ENCODE measurements at places on chromosomes 12 and 14.

GRCh38 chr14:72666610-72667009, 227.3 kb downstream of the DPF3 start:
- no peak for DNase-seq

DNA sequence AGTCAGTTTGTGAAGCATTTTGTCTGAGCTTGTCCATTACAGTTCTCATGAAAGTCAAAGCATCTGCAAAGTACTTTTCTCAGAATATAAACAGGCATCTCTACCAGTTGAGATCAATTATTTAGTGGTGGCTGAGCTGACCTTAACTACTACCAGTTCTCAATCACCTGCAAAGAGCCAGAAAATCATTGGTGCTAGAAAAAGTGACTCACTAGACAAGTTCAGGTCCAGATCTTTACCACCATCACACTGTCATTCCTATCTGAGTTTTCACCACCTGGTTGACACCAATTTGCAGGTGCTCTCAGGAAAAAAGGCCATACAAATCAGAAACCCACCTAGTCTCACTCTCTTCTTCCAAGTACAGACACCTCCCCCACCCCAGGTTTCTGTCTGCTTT, 33.3 kb downstream of the ITPR2 start:
- DNase-seq: no peak

DNA sequence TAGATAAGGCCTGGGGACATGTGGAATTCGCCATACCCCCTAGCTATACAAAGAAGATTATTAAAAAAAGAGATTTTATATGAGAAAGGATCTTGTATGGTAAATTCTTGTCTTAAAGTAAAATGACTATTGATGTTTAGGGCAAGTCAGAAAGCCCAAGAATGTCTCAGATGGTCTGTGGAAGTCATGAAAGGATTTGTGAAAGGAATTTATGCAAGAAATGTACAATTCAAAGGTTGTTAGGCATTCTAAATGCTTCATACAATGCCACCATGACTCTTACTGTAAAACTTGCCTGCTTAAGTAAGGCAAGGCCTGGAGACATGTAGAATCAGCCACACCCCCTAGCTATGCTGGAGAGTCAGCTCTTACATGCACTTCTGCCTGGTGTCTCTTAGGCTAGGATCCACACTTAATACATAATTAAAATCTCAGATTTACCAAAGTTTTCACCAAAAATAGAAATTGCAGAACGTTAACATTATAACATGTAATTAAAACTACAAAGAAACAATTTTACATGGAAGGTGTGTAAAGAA, 8.9 kb upstream of the ETNK1 start:
- no peak for DNase-seq

DNA sequence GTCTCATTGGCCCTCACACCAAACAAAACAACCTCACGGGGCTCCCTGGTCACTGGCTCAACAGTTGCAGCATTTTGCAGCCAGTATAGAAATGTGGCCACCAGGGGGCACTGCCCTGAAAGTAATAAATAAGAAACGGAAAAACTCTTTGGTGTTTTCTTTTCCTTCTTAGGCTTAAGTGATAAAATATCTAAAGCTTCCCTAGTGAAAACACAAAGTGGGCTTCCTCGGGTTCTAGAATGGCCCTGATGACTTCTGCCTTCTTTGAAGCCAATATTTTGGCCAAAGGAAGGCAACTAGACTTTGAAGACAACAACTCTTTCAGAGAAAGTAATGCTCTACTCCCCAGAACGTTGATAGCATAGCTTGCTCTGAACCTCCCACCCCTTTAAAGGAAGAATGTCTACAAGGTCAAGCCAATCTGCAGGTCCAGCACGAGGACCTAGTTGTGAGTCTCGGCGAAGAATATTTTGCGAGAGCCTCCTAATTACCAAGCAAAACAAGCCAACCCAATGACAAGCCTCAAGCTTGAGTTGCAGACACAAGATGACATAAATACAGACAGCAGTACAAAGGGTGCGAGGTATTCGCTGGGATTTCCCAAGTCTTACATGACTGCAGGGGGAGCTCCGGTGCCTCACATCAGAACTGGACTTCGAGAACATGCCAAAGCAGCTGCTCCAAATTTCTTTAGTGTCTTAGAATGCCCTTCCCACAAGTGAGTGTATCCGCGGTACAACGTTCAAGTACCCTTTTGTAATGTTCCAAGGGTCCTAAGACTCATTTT, 2.6 kb downstream of the ITPK1 start:
- DNase-seq: peak; percentile 87

- no peak for DNase-seq
These were observed 149.7 kb upstream of the SLC16A7 start for GRCh38 chr12:59446116-59446515.

- DNase-seq: no peak
These were observed 10.9 kb upstream of the RIN3 start for GRCh38 chr14:92502541-92503286.

DNA sequence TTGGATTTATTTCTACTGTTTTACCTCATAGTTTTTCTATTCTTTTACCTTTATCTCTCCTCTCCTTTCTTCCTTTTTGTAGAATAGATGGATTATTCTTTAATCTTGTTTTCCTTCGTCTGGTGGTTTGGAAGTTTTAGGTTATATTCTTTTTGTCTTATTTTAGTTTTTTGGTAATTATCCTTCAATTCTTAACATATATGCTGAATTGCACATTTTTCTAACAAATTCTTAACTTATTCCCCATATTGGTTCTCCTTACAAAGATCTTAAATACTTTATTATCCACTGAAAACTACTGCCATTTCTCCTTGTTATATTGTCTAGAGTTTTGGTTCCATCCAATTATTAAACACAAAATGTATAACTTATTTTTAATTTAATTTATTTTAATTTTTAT, 42.3 kb downstream of the CATSPERB start:
- DNase-seq: no peak

DNA sequence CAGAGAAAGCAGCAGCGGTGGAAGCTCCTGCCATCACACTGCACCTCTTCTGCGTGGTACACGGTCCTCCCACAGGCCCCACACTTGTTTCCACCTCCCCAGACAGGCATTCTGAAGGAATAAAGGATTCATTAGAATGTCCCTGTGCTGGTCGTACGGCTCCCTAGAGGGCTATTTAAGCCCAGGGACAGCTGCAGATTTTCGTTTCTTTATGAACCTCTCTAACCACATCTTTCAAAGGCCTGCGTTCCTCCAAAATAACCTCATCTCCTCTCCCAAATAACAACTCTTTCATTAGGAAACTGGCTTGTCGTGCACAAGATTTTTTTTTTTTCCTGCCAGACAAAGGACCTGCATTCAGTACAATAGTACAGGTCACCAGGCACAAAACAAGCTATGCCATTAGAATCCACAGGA, 12.7 kb downstream of the CSRP2 start:
- DNase-seq: no peak

DNA sequence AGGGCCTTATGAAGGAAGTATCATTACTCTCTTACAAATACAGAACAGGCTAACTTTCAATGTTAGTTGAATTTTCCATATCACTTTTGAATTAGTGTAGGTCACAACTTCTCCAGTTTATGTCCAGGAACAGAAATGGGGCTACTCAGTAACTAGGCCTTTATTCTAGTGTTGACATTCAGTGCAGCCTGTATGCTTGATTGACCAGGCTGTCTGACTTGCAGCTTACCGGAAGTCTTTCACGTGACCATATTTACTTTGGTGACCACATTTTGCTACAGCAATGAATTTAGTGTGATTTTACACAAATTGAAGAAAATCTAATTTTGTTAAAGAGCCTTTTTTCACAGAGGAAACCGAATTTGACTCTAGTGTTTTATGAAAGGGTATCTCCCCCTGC, 12.4 kb downstream of the MTERF2 start:
- no peak for DNase-seq

GRCh38 chr12:122866950-122867607, 28.8 kb downstream of the VPS37B start:
- no peak for DNase-seq

DNA sequence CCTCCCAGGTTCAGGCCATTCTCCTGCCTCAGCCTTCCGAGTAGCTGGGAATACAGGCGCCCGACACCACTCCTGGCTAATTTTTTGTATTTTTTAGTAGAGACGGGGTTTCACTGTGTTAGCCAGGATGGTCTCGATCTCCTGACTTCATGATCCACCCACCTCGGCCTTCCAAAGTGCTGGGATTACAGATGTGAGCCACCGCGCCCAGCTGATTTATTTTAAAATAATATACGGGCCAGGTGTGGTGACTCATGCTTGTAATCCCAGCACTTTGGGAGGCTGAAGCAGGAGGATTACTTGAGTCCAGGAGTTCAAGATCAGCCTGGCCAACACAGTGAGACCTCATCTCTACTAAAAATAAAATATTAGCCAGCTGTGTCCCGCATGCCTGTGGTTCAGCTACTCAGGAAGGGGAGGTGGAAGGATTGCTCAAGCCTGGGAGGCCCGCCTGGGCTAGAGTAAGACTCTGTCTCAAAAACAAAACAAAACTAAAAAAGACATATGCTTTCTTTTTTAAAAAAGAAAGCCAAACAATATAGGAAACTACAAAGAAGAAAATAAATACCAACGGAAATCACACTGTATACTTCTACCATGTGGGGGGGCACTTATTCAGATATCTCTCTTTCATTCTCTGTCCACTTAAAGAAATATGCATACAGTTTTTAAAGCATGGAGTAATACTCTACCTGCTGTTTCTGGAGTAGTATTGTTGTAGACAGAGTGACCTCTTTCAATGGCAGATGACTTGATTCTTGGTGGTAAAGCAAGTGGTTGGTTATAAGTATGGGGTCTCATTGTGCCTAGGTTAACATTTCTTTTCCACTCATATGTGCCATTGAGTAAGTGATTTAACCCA, 930 bp upstream of the MIA2 start:
- no peak for DNase-seq

GRCh38 chr14:23640524-23641141, 4.5 kb downstream of the DHRS2 start:
- no peak for DNase-seq

DNA sequence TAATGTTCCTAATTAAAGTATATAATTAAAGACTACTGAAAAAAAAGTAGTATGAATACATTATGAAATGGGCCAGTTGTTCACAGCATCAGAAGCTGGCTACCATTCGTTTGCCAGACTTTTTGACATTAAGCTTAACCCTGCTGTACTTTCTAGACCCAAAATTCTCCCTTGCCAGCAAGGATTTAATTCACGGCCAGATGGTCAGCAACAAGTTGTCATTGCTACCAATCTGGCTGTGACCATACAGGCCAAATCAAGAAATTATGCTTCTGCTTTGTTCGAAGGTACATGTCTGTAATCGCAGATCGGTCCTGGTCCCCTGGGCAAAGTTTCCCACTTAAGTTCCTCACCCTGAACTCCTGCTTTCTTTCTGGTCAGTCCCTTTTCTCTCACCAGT, 217.7 kb upstream of the ATXN7L3B start:
- DNase-seq: no peak

DNA sequence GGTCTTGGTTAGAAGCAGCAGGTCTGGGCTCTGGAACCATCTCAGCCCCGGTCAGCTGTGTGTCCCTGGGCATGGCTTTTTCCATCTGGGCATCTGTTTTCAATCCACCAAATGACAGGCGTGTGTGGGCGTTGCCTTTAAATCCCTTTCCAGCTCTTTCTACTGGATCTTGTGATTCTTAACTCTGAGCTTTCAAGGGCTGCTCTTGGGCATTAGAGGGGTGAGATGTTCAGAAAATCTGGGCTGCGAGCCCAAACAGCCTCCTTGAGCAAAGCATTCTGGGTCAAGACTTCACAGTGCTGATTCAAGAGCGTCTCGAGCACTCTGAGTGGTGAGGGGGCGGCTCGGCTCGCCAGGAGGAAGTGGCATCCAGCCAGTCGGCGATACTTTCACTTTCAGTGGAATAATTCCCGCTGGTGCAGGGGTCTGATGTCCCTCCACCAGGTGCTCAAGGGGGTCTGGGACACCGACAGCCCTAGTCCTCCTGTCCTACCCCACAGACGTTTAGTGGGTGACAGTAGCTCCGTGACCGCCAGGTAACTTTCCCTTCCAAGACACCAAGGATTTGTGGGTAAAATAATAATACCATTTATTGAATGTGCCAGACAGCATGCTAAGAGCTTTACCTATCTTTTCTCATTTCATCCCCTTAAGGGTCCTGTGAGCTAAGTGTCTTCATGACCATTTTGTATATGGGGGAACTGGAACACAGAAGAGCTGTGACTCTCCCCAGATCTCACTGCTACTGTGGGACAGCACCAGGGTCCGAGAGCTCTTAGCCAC, 114.0 kb downstream of the PLXNC1 start:
- DNase-seq: peak; percentile 81

GRCh38 chr12:124883263-124884130, 19.8 kb upstream of the SCARB1 start:
- no peak for DNase-seq

GRCh38 chr14:52044791-52045522, 23.9 kb downstream of the NID2 start:
- no peak for DNase-seq

DNA sequence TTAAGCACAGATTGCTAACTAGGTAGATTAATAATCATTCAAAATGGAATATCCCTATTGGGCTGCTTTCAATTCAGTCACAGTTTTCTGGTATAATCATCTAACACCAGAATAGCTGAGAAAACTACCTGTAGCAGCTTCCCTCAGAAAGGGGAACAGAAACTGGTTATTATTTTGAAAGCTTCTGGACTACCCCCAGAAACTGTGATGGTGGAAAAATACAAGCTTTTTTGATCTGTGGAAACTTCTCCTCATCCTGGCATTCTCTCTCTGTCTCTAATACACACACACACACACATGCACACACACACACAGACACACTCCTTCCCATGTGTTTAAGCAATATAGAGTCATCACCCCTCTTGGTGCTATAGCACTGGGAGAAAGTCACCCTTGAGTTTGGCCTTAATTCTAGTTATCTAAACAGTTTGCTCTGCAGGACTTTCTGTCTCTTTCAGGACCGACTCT, 251.5 kb upstream of the LMO3 start:
- DNase-seq: no peak

DNA sequence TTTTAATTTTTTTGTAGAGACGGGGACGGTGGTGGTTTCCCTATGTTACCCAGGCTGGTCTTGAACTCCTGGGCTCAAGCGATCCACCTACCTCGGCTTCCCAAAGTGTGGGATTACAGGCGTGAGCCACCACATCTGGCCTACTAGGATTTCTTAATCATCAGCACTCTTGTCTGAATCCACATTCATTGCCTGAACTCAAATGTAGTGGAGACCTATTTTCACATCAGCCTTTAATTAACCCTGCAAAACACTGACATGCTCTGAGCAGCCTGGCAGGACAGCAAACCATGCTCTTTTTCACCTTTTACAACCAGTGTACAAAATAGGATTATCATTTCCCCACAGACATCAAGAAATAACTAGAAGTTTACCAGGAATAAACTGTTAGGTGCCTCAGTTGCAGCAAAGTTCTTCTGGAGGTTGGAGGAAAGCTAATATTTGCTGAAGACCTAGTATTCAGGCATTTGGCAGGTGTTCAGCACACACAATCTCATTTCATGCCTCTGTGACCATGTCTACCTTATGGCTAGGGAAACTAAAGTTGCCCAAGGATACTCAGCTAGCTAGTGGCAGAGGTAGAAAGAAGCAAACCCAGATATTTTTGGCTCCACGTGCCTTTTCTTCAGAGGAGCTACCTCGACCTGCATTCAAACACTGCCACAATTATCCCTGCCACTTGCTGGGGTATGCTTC, 37.7 kb downstream of the CFL2 start:
- DNase-seq: no peak

- no peak for DNase-seq
These were observed 100.8 kb downstream of the IGF1 start for GRCh38 chr12:102379346-102380162.

Measured in CD4-positive, alpha-beta T cell treated with Interleukin-17A for 4 hours (primary cell).